ENCODE measurements at places on chromosomes 12 and 14. TPM values are rescaled to one million over a fixed set of nuclear protein-coding genes. Genes with fewer than 3 reads are reported as not detected.

DNA sequence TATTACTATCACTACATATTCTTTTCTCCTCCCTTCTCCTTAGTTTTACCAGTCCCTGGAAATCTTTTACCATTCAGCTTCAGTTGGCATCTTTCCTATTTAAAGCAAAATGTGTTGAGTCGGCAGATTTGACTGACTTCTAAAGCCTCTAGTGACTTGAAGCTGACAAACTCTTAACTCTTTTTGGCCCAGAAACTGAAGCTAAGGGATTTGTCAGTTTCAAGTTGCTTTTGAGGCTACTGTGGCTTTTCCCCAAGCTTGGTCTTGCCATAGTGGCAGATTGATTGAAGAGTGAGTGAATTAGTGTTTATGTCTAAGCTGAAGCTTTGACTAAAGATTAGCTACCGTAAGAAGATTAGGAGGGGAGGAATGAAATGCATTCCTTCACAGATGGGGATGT lies 104.0 kb downstream of the ETNK1 start:
- DNase-seq = no peak

DNA sequence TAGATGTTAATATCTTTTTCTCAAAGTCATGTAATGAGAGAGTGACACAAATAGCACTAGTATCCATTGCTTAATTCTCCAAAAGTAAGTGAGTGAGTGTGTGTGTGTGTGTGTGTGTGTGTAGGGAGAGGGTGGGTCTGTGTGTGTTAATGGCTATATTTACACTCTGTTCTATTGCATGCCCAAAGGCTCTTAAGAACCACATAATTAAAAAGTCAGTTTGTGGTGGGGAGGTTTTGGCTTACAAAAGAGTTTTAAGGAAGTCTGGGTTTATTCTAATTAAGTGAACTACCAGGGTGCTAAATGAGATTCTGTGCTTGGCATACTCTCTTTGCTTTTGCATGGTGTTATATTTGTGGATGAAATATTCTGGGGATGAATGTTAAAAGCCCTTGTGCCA lies 1897.6 kb upstream of the FLRT2 start:
- DNase-seq = no peak

GRCh38 chr14:87131879-87132278 lies 861.1 kb downstream of the GALC start:
- no peak for DNase-seq

Gene ADGRD1
- 44.5 TPM for polyA plus RNA-seq

All from left lung (tissue), 14 donors.